T-helper 9 cell (primary cell): ENCODE measurements at places on chromosomes 1 and 21.

DNA sequence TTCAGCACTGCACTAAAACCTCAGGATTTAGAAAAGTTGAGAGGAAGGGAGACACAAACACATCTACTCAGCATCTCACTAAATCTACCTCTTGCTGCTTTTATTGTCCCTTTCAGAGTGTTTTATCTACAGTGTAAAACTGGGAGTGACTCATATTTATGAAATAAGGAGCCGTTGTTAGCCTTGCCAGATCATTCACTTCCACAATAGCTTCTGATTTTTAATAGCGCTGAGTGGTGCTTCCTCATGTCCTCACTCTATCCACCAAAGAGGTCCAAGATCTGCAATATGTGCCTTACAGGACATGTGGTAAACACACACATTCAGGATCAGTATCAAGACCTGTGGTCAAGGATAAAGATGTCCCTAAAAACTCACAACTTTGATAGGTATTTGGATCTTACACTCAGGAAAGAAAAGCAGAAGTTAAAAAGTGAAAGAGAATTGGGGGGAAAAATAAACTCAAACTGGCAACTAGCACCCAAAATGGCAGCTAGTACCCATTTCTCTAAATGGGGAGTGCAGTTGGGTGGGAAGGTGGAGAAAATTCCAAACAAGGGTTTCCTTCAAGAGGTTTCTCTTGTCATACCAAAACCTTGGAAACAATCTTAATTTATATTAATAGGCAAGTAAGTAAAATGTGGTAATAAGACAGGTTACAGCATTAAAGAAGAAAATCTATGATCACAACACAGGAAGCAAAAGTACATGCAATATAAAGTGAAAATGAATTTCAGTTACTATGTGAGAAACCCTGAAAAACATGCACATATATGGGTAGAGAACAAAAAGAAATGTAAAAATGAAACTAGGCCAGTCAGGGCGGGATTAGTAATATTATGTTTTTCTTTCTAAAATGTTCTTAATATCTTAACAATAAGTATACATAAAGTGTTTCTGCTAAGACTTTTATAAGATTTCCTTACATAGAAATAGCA, 15.9 kb downstream of the DUSP10 start:
- no peak for DNase-seq

DNA sequence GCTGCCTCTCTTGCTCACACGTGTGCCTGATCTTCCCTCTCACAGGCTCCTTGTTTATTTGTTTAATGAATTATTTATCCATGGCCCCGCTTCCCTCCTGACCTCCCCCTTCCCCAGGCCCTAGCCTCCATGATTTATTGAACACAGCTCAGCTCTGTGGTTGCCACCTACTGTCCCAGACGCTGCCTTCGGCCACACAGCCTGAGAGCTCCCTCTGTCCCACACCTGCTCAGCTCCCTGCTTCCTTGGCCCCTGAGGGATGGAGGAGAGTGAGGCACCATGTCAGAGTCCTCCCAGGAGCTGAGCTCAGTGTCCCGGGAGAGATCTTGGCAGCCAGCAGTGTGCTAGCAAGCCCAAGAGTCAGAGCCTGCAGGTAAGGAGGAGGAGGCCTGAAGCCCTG, 3.1 kb upstream of the EFNA3 start:
- no peak for DNase-seq

GRCh38 chr21:45179568-45180245, 105.3 kb downstream of the ADARB1 start:
- DNase-seq: no peak

- peak; percentile 49 for DNase-seq
These were observed at the start of gene SV2A for GRCh38 chr1:149917571-149918144. Gene SV2A, minus strand, starts transcription at chr1:149917844. Its CDS starts 4,004 bp downstream, at chr1:149913840.

DNA sequence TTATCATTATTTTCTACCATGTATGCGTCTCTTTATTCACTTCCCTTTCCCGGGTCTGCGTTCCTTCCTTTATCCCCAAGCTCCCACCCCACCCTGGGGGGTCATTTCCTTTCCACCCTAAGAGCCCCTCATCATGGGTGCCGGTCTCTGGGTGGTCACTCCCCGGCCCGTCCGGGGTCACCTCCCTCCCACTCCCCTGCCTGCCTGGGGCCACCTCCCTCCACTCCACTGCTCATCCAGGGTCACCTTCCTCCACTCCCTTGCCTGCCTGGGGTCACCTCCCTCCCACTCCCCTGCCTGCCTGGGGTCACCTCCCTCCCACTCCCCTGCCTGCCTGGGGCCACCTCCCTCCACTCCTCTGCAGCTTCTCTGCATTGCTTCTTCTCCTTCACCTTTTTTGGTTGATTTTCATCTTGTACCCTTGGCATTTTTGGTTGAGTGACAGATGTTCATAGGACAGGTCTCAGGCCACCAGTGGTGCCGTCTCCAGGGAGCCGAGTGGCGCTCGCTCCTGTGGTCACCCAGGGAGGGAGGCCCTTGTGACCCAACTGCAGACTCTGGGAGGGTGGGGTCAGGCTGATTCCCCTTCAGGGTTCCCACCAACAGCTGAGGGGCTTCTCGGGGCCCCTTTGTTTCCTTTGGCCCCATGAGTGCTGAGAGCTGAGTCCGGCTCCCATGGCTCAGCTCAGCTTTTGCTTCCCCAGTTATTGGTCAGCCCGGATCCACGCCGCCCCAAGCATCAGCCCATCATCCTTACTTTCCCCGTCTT, 48.6 kb upstream of the PCBP3 start:
- DNase-seq: no peak

DNA sequence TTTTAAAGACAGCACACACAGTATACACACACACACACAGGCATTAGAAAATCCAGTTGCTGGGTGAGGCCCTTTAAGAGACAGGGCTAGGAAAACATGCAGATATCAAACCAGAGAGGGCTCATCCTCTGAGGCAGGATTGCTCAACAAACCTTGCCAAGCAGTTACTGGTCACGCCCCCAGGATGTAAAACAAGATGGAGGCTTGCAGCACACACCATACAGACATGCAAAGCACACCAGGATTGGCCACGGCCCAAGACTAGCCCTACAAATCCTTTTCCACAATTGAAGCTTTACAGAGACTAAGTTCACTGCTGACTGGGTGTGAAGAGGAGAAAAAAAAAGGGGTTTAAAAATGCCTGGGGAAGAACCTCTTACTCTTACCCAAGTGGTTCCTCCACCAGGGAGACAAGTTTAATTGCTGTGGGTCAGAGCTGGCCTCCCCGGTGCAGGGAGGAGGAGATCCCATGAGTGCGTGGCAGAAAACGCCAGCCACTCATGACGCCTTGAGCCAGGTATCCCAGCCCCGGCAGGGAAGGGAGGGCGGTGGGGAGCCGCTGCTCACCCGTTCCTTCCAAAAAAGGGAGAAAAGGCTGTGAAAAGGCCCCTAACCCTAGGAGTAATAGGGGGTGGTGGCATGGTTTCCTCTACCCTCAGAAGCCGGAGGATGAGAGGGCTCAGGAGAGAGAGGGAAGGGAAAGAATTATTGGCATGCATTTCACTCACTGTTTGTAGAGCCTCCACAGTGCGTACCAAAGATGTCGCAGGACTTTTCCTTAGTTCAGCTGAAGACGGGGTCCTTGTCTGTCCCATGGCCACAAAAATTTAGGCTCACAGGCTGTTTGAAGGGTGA, 594.6 kb upstream of the ZP4 start:
- no peak for DNase-seq

GRCh38 chr1:25562101-25562927, 18.9 kb downstream of the LDLRAP1 start:
- DNase-seq: peak; percentile 71

DNA sequence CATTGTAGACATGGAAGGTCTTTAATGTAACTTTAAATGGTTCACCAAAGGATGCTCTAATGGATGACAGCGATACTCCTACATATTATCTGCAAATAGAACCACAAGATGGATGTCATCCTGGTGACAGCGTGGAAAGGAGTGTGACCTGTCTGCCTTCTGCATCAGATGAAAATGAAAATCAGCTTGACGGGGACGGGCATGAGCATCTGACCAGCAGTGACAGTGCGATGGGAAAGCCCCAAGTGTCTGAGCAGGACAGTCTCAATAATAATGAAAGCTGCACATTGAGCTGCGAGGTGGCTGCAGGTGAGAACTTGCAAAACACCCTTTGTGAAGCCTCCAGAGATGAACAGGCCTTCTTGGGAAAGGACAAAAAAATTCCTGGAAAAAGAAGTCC, 25.2 kb downstream of the CNST start:
- no peak for DNase-seq

DNA sequence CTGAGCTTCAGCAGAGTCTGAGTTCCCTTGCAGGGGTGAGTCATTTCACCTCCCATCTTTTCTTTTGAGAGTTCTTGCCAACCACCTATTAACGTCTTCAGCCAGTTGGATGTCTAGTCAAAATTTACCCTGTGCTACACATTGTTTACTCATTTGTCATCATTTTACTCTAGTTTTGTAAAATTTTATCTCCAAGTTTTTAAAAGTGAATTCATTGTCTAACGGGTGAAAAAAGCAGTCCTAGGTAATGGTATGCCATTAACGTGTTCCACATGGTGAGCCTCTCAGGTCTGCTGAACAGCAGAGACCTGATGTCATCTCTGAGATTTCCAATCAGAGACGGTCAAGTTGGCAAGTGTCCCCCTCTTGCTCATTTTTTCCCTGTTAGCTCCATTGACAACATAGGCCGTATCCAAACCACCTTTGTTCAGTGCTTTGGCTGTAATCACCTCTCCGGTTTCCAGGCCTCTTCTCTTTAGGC, 85.4 kb downstream of the TBX15 start:
- DNase-seq: no peak

DNA sequence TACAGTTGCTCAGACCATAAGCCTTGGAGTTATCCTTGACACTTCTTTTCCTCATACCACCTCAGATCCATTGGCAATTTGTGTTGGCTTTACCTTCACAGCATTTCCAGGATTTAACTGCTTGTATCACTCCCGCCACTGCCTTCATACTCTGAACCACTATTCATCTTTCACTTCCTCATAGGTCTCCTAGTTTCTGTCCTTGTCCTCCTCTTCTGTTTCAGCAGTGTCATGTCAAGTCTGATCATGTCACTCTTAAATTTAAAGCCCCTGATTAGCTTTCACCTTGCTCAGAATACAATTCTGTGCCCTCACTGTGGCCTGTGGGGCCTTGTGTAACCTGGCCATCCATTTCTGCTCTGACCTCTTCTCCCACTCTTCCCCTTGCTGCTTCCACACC, 34.7 kb upstream of the C1orf115 start:
- DNase-seq: no peak

GRCh38 chr21:15277466-15277865, 212.7 kb upstream of the NRIP1 start:
- DNase-seq: no peak

GRCh38 chr1:119659628-119660027, 11.6 kb upstream of the ZNF697 start:
- DNase-seq: no peak

DNA sequence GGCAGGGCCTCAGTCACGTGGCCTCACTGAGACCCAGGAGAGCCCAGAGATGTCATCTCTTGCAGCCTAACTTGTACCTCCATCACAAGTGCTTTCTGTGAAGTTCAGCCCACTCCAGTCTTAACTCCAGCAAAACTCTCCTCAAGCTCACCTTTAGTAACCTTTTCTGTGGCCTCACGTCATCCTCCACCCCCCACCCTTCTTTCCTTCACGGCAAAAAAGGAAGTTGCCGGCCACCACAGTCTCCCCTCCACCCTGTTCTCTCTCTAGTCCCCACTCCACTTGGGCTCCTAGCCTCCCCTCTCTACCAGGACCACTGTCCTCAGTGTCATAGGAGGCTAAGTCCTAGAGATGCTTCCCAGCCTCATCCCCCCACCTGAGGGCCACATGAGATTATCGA, 106.9 kb downstream of the LACTBL1 start:
- DNase-seq: no peak

DNA sequence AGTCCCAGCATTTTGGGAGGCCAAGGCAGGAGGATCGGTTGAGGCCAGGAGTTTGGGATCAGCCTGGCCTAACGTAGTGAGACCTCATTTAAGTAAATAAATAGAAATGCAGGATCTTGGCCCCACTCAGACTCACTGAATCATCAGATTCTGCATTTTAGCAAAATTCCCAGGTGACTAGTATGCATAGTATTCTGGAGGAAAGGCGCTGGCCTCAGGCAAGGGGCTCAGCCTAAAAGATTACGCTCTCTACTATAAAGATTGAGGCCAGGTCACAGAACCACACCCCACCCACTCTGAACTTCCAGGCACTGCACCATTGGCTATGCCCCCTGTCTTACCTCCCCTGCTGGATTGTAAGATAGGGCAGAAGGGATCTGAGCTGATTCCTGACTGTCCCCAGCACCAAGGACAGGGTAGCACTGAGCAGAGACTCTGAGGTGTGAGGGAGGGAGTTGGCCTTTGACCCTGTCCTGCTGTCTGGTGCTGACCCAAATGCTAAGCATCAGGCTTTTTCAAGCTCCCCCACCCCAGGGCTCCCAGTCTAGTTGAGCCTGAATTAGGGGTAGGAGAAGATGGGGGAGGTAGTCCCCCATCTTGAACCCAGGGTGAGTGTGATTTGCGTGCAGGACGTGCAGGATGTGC, 2.7 kb downstream of the FOXE3 start:
- DNase-seq: no peak

- no peak for DNase-seq
These were observed 139.7 kb downstream of the ROR1 start for GRCh38 chr1:63913533-63913932.

GRCh38 chr1:156726549-156727226, 1.6 kb upstream of the METTL25B start:
- peak; percentile 40 for DNase-seq

GRCh38 chr1:39081271-39082009, 55.3 kb downstream of the NDUFS5 start:
- DNase-seq: peak; percentile 9

- DNase-seq: no peak
These were observed 59.9 kb downstream of the SIPA1L2 start for GRCh38 chr1:232570007-232570406.

DNA sequence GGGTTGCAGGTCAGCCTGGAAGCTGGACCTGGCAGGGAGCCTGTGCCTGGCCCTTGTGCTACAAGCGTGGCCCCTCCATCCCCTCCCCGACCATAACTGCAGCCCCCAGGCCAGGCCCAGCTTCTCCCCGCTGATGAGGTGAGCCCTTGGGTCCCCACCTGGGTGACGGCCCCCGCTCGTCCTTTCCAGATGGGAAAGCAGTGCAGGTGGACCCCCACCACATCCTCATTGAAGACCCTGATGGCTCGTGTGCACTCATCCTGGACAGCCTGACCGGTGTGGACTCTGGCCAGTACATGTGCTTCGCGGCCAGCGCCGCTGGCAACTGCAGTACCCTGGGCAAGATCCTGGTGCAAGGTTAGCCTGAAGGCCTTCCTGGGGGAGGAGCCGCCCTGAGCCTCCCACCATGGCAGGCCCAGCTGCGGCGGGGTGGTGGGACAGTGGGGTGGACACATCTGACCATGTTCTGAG, 56.9 kb downstream of the TRIM11 start:
- no peak for DNase-seq

- no peak for DNase-seq
These were observed 19.0 kb downstream of the MPZ start for GRCh38 chr1:161290779-161291178.

DNA sequence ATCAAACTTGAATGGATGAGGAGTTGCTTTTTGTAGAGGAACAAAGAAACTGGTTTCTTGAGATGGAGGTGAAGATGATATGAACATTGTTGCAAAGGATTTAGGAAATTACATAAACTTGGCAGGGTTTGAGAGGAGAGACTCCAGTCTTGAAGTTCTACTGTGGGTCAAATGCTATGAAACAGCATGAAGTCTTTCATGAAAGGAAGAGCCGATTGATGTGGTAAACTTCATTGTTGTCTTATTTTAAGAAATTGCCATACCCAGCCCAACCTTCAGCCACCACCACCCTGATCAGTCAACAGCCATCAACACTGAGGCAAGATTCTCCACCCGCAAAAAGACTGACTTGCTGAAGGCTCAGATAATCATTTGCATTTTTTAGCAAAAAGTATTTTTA, 52.2 kb downstream of the SIPA1L2 start:
- no peak for DNase-seq
